ENCODE measurements at places on chromosomes 7 and 10. TPM values are rescaled to one million over a fixed set of nuclear protein-coding genes. Genes with fewer than 3 reads are reported as not detected.

GRCh38 chr10:10527861-10528562 is 489.7 kb upstream of the CELF2 start:
- no peak for DNase-seq

DNA sequence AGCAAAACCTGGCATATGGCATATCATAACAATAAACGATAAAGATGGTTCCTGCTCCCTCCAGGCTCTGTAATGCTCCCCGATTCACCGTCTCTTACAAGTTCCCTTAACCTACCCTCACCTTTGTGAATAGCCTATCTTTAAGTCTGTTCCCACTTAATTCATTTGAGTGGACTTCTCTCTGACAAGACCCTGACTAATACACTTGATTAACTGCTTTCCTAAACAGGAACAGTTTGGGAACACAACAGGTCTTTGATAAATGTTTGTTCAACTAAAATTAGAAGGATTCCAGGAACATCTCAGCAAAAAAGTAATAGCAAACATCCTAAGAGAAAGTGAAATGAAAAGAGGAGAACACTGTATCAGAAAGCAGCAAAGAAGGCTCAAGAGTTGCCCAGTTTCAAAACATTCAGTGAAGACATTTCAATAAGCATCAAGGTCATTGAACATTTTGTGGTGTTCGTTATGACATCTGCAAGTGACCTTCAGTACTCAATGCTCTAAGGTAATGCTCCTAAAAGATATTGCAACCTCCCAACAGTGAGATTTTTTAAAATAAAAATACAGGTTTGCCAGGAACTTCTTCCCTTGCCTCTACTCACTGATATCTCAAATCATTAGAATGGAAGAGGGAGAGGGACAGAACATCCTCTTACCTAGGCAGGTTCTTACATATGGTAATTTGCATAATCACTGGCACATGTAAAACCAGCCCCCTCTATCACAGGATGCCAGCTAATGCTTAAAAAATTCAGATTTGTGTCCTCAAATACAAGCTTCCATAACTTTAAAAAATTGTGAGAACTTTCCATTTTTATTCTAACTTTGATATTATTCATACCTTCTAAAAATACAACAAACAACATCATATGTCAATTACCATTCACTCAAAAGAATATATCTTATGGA is 11.4 kb upstream of the ARHGAP12 start:
- no peak for DNase-seq

DNA sequence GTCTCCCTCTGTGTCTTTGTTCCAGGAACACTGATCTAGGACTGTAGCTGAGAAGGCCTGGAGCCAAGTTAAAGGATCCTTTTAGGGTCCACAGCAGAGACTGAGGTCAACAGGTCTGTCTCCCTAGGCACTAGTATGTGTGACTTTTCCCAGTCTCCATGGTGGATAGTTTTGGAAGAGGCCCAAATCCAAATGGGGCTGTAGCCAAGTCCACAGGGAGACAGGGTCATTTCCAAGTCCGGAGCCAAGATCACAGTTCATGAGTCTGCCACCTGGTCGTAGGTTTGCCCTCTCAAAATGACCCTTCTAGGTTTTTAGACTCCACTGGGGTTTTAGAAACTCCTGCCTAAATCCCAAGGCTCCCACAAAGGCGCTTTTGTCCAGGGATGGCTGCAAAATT is 16.8 kb downstream of the ZNF277 start:
- DNase-seq, result no peak

The RARRES2 gene
- 35.5 TPM for total RNA-seq

DNA sequence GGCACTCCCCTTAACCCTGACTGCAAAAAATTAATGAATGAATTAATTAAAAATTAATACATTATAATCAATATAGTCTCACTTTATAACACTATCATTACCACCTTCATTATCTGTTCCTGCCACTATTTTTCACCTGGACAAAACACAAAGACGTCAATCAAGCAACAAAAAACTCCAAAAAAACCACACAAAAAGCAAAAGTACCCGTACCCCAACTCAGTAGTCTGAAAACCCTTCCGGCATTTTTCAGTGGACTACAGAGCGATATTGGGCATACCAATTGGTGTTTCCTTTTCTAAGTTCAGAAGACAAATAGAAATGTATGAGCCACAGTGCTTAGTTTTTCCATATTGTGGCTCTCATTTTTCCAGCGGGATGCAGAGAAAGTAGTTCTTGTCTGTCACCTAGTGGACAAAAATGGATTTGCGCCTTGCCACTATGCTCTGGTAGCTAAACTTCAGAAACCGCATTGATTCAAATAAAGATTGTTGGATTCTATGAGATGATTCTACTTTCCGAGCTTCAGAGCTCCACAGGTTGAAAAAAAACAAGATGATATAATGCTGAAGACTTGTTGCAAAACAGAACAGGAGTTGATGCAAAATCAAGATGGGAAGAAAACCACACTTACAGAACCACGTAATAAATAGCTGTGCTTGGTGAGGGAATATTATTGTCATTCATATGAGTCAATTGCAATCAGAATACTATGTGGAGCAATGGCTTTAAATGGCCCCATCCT is 50.6 kb upstream of the ITGB1 start:
- peak; percentile 91 for DNase-seq

GRCh38 chr7:41629711-41630111 is 73.2 kb downstream of the INHBA start:
- no peak for DNase-seq

DNA sequence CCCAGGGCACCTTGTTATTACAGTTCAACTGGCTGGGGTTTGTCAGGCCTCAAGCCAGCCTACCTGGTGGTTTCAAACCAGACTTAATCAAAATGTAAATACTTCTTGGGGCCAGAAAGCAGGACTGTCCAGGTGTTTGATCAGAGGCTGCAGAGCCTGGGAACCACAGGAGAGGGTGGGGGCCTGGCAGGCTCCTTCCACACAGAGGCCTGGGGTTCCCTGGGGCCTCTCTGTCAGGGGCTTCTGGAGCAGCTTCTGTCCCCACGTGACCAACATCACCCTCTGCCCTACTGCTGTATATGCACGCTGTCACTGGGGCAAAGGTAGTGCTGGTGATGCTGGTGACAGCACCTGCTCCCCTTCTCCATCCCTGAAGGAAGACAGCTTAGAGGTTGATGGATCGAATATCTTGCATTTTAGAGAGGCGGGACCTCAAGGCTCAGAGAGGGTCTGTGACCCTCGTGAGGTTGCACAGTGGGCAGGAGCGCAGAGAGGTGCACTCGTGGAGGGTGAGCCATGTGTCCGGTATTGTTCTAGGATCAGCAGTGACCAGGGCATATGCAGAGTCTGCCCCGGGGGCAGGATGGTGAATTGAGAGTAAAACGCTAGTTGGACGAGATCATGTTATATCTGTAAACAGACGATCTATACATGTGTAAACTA is 95.4 kb downstream of the GRK5 start:
- no peak for DNase-seq

The STRA8 gene
- not detected for total RNA-seq

- peak; percentile 35 for DNase-seq
These were observed 66.8 kb downstream of the PCGF5 start for GRCh38 chr10:91287276-91287675.

GRCh38 chr7:40429826-40430225 is 295.0 kb downstream of the SUGCT start:
- DNase-seq, result no peak

DNA sequence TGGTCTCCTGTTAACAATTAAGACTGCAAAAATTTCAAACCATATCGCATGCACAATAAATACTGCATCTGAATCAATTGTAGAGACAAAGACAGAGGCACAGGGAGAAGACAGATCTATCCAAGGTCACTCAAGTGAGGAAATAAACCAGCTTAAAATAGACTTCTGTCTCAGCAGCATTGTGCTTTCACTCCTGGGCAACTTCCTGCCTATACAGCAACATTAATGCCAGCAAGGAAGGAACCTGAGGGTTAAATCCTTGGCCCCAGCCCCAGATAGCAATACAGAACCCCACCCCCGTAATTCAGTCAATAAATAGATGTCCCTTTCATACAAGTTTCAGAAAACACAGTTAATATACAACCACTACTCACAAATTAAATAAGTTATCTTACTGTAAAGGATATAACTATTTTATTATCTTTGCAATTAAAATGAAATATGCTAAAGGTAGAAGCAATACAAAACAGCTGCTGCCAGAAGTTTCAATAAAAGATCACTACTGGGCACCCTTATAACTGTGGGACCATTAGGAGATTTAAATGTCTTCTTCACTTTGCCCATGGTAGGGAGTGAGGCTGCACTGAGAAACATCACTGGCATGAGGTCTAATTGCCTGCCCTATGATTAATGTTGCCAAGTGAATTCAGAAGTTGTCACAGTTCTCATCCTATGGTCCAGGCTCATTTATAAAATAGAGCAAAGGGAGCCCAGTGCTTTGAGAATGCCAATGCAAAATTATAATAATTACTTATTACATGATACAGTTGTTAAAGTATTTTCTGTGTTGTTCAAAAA is 49.4 kb downstream of the CAV1 start:
- DNase-seq, result no peak

GRCh38 chr7:101399759-101400158 is 37.1 kb downstream of the COL26A1 start:
- DNase-seq, result no peak
